ENCODE measurements at places on chromosomes 1 and 21.

- DNase-seq = no peak
Observed at GRCh38 chr1:190049314-190049713, 428.4 kb downstream of the BRINP3 start.

DNA sequence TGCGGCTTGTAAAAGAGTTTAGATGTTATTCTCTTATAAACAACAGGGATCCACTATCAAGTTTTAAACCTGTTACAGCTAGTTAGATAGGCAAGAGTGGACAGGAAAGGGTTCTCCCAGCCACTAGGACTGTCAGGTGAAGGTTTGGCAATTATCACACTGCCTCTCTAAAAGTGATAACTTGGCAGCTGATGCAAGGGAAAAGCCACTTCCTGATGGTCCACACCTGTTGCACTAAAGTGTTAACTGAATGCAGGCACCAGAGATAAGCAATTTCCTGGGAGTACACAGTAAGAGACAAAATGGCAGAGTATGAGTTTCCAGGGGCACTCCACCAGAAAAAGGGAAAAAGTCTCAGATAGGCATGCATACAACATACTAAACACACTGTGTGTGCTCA, 99.4 kb downstream of the VAV3 start:
- no peak for DNase-seq

DNA sequence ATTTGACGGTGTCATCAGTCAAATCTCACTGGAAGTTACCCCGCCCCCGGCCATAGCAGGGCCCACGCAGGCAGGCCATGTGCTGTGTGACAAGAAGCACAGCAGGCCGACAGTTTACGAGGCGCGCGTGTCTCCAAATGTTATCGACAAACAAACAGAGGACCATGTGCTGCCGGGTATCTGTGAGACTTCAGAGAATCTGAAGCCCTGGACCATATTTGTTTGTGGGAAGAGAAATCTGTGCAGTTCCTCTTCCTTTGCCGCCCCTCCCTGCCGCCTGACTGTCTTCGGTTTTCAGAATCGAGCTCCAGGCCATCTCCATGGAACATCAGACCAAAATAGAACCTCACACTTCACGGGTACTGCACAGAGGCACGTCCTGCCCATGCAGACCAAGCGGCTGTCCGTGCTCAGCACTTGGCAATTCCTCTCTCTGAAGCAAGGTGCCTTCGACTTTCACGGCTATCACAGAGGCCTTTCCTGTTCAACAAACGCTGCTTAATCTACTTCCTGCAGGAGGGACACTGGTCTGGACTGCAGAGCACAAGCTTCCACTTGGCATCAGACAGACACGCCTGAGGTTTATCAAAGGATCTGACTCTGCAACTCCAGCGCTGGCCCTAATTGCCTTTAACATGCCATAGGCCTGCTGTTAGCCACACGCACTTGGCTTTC, 135.7 kb upstream of the KRTAP19-8 start:
- no peak for DNase-seq

GRCh38 chr1:54272772-54273091, 72.8 kb downstream of the MRPL37 start:
- DNase-seq = no peak

DNA sequence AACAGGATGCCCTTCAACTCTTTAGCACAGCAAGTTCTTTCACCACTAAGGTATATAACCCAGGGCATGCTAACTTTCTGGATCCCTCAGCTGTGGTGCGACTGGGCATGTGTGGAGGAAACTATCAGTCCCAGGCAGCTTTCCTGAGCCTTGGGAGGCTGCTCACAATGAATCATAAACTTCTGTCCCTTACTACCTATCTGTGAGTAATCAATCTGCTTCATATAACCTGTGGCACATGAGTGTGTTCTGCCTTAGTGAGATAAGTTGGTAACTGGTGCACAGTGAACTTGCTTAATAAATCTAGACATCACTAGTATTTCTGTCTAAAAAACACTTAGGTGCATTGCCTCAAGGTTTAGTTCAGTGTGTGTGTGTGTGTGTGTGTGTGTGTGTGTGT, 158.0 kb downstream of the GPATCH2 start:
- no peak for DNase-seq

DNA sequence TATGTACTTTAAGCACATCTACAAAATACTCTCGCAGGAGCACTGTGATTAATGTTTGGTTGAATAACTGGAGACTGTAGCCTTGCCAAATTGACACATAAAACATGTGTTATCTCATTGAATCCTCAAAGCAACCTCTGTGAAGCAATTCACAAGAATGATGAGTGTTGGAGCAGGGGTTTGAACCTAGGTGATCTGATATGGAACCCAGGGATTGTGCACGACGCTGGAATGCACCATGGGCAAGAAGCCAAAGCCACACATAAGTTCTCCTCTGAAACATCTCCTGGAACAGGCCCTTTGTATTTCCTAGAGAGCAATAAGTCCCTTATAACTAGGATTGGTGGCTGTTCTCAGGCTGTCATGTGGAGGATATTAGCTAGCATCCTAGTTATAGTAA, 124.6 kb upstream of the IVNS1ABP start:
- DNase-seq = no peak

DNA sequence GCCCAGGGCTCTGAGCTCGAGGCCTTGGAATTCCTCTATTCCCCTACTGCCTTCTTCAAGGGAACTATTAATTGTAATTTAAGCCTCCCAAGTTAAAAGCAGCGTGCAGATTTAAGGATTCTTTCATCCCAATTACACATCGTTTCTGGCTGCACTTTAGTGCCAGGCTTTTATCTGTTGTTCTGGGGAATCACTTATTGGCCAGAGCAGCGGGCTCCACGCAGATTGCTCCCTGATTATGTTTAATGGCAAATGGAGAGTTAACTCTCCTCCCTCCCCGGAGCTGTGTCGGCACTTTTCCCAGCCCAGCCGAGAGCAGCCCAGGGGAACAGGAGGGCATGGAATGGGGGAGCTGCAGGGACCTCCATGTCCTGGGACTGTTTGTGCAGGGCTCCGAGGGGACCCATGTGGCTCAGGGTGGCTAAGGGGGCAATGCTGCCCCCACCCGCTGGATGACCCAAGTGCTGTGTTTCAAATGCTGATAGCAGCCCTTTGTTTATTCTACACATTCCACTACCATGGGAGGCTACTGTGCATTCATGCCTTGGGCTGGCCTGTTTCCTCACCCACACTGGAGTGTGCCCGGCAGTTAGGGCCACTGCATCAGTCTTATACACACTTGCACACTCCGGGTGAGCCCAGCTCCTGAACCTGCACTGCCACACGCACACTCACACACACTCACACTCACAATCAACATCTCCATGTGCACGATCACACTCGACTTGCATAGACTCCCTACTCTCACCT, 93.3 kb upstream of the POU3F1 start:
- no peak for DNase-seq

DNA sequence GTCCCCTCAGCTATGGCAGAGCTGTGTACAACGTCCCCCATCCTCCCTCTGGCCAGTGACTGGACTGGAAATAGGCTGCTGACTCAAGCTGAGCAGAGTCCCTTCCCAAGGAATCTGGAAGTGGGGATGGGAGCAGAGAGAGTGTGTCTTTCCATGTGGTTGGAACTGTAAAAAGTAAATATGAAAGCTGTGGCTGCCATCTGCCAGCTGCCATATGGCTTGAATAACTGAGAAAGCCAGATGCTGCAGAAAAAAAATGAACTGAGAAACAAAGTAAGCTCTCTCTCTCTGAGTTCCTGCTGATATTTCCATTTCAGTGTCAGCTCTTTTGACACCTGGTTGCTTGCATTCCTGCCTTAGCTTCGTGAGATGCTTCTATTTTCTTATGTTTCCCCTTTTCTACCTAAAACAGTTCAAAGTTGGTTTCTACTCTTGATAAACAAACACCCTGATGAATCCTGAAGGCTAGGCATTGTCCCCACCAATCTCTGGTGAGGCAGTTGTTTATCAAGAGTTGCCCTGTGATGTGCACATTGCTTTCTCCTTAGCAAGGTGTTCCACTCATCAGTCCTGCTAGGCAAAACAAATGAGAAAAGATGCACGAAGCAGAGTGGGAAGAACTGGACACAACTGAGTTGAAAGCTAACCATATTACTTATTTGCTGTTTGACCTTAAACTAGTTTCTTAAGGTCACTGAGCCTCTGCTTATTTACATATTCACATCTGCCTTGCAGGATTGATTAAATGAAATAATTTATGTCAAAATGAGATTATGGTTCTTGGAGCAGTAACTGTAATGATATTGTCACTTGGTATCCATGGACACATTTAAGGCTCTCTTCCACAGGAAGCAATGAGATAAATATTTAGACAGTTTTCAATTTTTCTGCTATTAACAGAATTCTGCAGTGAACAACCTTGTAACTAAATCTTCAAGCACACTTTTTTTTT, 16.6 kb upstream of the DR1 start:
- no peak for DNase-seq

DNA sequence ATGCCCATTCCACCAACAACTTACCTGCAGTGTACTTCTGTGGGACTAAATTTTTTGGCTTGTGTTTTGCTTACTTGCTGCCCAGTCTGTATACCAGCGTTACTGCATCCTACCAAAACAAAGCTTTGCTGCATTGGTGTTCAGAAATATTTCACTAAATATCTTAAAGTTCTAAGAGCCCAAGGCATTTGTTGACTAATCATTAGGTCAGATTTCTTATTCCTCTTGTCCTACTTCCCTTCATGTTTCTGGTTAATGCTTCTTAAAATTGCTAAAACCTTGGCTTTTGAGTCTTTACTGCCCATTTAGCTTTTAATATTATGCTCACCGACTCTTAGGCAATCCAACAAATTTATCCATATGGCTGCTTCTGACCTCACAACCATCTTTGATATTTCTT, 161.8 kb downstream of the DPYD start:
- DNase-seq = no peak

DNA sequence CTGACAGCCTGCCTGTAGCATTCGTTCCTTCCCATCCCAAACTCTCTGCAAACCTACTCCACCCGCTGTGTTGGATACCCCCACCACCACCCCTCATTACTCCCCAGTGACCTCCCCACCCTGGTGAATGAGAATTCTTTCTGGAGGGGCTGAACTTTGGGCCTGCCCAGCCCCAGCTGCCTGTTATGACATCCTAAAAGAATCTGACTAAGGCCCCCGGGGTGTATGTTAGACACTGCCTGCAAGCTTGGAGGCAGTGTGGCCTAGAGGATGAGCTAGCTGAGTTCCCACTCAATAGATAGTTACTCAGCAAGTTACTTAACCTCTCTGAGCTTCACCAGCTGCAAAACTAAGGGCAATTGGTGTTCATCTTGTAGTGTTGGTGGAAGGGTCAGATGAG, 110.2 kb upstream of the FGGY start:
- DNase-seq = no peak

GRCh38 chr1:45960930-45961715, 157.7 kb downstream of the MAST2 start:
- DNase-seq = no peak

DNA sequence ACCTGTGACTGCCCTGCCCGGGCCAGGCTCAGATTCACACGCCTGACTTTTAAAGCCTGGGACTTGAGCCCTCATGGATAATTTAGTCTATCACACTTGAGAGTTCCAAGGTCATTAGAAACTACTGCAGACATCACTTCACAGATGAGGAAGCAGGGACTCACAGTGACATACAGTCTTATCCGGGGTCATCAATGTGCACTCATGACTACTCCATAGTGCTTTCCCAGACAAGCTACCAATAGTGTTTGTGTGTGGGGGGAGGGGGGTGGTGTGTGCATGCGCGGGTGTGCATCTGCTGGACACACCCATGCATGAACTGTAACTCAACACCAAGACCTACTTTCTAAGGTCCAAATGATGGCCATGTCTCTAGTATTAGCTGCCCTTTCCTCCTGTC, 16.1 kb upstream of the SLC5A9 start:
- DNase-seq = no peak

DNA sequence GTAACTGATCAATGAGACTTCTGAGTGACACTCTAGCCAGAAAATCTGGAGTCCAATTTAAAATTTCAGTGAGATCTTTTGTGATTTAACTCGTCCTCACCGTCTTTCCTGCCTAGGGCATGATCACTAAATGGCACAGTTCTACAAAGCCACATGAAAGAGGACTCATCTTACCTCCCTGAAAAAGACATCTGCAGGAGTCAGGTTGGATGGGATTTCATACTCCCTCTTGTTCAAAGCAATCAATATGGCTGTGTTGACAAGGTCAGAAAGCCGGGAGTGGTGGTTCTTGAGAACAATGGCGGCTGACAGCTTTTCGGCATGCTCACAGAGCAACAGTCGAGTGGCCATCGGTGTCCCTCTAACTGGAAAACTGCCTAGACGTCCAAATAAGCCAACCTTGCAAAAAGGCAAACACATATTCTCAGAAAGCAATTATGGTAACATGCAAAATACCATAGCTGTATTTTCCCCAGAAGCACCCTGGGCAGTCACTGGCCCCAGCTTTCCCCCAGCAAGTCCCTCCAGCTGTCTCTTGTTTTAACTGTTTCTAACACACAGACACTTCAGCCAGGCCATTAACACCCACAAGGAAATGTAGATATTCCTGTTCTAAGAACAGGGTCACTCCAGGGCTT, 36.6 kb upstream of the ACTA1 start:
- DNase-seq = no peak

DNA sequence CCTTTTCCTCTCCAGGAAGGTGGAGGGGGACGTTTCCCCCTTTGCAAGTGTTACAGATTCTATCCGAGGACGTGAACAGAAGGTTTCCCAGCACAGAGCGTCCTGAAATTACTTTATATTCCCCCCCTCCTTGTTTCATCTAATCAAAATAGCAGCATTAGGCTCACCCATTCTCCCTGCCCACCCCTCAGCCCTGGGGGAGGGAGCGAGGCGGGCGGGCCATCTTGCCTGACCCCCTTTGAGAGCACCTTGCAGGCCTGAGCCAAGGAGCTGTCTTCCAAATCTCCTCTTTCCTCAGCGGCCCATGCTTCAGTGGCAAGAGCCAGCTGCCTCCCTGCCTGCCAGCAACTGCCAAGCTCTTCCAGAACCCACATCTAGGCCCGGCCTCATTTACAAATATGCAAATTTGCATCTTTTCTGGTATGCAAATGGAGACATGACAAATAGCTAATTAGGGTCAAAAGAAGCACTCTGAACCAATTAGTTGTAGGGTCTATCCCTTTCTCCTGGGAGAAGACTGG, 69.1 kb upstream of the POU3F1 start:
- DNase-seq = no peak

DNA sequence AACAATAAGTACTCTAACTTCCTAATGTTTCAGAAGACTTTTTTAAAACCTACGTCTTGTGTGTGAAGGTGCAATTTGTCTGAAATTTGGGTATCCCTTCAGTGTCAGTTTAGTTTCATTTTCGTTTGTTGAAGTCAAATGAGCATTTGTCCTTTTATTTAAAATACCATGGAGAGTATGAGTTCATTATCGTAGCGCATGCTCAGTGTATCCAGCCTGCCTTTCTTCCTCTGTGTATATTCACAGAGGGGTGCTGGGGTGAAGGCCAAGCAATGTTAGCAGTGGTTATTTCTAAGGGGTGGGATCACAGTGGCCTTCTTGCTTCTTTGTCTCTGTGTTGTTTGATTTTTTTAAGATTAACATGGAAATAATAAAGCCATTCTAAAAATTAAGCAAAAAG, 43.2 kb downstream of the CNN3 start:
- no peak for DNase-seq

GRCh38 chr1:115295904-115296696, 41.9 kb downstream of the NGF start:
- DNase-seq = no peak

GRCh38 chr1:197692965-197693364, 82.3 kb downstream of the DENND1B start:
- DNase-seq = no peak

Data from vagina (tissue), 2 donors.